Tongue (tissue), 3 donors: ENCODE measurements at places on chromosomes 13 and 19.

- DNase-seq = peak; percentile 33
These were observed 783.3 kb upstream of the ATXN8OS start for GRCh38 chr13:69324090-69324886.

GRCh38 chr19:50242581-50242980, 39.2 kb downstream of the MYH14 start:
- peak; percentile 53 for DNase-seq

- no peak for DNase-seq
These were observed 48.1 kb upstream of the SHKBP1 start for GRCh38 chr19:40528533-40529092.

GRCh38 chr19:35294328-35294727, 2.4 kb downstream of the MAG start:
- DNase-seq = no peak

DNA sequence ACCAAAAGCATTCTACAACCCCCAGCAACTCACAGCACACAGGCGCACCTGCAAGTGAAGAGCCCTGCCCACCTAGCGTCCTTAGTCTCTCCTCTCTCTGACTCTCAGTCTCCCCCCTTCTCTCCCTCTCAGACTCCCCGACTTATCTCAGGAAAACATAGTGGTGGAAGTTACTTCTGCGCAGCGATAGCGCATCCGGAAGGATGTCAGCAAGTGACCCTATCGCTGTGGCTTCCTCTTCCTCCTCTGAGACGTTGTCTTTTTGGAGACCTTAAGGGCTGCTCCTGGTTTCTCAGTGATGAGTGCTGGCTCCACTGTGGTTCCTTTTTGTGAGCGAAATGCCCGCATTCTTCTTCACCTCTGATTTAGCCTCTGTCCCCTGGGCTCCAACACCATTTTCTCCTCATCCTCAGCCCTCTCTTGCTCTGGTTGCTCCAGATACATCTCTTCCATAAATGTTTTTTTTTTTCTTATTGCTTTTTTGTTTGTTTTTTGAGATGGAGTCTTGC, 1.4 kb upstream of the YIF1B start:
- DNase-seq = no peak

DNA sequence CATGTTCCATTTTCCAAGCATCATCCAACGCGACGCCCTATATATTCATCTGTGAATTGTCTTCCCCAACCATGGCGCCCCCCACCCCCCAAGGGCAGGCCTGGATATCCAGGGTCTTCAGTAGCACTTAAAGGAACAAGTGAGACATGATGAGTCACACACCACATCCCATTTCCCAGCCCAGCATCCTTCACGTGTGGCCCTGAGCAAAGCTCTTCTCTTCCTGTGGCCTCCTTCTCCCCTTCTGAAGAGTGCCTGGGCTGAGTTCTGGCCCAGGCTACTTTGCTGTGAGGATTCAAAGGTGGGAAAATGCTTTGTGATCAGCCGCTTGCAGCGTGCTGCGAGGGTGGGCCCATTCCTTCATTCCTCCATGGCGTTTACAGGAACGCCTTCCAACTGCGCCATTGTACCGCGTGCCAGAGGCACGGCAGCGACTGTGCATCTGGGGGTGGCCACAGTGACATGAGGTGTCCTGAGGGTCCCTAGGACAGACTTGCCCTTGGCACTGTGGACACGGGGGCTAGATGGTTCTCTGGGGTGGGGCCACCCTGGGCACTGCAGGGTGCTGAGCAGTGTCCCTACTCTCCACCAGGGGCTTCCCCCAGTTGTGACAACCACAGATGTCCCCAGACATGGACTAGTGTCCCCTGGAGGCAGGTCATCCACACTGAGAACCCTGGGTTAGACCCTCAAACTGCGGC, 11.7 kb downstream of the PLIN4 start:
- no peak for DNase-seq

DNA sequence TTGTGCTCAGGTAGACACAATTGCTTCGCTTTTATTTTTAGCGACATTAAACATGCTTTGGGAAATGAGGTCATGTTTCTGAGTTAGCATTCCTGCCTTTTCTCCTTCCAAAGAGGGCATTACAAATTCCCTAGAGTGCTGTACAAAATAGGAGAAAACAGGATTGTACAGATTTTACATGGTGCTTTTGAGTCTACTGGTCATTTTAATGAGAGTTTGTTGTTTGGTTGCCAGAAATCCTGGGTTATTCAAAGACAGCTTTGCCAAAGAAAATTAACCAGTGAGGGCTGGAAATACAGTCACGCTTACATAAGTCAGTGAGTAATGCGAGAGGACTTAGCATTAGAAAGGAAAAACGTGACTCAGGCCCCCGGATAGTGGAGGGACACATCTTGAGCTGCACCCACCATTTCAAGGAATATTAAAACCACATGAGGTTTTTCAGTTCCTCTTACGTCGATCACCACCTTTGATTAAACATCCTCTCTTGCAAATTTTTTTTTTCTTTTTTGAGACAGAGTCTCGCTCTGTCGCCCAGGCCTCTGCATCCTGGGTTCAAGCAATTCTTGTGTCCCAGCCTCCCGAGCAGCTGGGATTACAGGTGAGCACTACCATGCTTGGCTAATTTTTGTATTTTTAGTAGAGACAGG, 55.4 kb downstream of the SACS start:
- DNase-seq = peak; percentile 91

DNA sequence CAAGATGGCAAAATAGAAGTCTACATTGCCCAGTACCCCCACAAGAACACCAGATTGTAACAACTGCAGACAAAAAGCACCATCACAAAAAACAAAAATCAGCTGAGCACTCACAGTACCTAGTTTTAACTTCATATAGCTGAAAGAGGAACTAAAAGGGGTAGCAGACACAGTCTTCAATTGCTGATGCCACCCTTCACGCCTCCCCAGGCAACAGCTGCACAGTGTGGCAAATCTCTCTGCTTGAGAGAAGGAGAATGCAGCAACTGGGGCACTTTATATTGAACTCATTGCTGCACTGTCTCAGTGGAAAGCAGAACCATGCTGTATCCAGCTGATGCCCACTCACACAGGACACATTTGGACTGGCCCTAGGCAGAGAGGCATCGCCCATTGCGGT, 2714.5 kb upstream of the PCDH20 start:
- peak; percentile 65 for DNase-seq

DNA sequence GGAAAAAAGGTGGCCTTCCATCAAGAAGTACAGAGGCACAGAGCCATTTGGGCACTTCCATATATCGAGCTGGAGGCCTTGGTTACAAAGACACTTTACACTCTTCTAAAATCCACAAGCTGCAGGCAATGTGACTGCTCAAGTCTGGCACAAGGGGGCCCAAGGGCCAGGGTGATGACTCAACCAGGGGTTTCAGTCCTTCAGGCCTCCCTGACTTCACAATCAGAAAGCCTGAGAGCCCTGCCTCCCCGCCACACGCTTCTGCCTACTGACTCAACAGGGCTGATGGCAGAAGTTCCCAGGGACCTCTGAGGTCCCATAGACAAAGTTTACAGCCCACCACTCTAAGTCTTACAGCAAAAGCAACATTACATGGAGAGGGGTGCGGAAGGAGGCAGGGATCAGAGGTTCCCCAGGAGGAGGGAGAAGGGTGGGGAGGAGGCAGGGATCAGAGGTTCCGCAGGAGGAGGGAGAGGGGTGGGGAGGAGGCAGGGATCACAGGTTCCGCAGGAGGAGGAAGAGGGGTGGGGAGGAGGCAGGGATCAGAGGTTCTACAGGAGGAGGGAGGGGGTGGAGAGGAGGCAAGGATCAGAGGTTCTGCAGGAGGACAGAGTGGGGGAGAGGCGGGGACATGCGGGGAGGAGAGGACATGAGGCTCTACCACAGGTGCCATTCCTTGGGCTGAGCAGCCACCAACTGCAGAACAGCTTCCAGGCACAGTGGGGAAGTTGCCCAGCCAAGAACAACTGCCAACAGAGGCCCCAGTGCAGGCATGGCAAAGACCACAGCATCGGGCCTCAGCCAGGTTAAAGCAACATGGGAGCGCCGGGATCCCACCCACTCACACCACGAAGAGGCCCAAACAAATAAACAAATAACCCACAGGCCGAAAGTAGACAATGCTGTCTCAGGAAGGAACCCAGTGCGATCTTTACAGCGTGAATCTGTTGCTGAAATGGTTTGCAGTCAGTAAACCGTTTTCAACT, 52.0 kb downstream of the SLC7A1 start:
- DNase-seq = no peak

- peak; percentile 88 for DNase-seq
These were observed 22.3 kb upstream of the MYDGF start for GRCh38 chr19:4692251-4693077.

DNA sequence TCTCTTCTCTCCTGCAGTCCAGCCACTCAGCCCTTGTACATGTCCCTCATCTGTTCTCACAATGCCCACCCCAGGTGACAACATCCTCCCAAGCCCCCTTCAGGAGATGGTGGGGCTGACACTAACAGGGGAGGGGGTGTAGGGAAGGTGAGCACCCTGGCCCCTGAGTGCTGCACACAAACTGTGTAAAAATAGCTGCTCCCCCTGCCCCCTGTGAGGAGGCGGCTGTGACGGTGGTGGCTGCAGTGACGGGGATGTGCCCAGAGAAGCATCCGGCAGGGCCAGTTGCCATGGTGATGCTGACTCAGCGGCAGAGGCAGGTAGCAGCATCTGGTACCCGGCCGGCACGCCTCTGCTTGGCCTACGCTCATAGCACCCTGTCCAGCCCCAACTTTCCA, 13.0 kb upstream of the JUND start:
- DNase-seq = no peak

DNA sequence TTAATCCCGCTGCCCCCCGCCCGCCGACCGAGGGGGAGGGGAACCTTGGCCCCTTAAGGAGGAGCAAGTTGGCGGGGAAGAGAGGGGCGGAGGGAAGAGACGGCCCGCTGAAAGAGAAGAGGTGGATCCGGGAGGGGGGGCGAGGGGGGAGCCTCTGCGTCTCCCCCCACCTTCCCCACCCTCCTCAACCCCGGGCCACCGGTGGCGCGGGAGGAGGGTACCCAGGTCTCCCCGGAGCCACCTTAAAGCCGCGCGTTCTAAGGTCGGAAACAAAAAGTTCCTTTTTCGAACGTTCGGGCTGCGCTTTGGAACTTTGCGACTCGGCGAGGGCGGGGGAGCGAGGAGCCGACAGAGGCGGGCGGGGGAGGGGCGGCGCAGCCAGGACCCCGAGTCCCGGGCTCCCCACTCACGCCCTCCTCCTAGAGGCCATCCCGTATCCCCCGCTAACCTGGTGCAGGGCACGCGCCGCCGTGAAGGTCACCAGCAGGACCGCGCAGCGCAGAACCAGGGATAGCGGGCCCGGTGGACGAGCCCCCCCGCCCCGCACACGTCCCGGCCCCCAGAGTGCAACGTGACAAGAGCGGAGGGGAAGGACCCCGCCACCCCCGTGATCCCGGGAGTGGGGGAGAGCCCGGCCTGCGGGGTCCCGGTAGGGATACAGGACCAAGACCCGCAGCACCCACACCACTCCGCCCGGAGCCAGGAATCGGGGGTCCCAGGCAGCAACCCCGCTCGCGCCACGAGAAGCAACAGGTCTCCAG, 659 bp downstream of the ERF start:
- peak; percentile 91 for DNase-seq

- no peak for DNase-seq
These were observed 9.9 kb upstream of the ACP7 start for GRCh38 chr19:39074205-39074692.

GRCh38 chr19:39405958-39406655, 540 bp upstream of the ZFP36 start:
- no peak for DNase-seq

DNA sequence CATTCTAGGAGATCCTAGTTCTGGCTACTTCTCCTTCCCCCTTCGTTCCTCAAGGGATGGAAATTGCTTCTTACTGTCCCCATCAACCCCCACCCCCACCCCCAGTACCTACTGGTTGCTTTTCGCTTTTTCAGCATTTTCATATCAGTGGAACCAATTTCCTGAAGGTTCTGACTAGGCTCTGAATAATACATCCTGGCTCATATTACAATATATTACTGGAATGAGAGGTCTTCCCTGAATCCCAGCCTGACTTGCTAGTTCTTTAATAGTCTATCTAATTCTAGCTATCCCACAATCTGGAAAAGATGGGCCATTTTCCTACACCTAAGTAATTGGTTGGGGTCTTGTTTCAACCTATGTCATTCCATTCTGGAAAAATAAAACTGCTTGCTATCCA, 207.4 kb downstream of the COG6 start:
- DNase-seq = no peak

GRCh38 chr13:75217949-75218348, 264.0 kb downstream of the TBC1D4 start:
- DNase-seq = peak; percentile 48

DNA sequence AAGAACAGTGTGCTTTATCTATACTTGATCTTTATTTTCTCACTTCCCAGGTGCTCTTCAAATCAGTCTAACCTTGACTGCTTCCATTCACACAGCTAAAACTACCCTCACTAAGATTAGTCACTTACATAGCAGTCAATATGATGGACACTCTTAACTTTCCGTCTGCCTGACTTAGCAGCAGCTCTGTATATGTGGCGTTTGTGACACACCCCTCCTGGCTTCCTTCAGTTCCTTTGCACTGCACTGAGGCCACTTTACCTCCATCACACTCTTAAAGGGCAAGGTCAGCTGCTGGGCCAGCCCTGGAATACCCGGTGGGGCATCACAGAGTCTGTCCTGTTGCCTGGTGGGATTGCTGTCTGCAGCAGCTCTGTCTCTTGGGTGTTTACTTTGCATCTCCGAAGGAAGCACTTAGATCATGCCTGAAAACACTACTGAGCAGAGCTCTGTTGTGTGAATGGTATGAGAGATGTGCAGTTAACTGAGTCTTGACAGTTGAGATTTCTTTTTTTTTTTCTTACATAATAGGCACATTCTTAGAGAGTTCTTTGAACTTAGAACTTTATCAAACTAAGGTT, 35.6 kb upstream of the IL17D start:
- DNase-seq = no peak

DNA sequence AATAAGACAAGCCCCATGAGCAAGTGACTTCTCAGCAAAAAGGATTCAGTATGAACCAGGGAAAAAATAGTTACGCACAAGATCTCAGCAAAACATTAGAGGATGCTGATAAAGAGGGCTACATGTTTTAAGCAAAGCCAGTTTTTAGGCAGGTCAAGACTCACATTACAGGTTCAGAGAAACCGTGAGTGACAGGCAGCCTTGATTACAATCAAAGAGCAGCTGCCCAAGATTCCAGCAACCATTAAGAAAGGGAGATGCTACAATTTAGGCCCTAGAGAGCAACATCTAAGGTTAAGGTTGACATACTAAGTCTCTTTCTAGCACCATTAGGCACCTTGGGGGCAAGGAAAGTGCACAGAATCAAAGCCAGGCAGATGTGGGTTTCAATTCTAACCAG, 2.8 kb upstream of the SLC7A1 start:
- no peak for DNase-seq

GRCh38 chr13:92390217-92390616, 836.4 kb upstream of the GPC6 start:
- DNase-seq = no peak

DNA sequence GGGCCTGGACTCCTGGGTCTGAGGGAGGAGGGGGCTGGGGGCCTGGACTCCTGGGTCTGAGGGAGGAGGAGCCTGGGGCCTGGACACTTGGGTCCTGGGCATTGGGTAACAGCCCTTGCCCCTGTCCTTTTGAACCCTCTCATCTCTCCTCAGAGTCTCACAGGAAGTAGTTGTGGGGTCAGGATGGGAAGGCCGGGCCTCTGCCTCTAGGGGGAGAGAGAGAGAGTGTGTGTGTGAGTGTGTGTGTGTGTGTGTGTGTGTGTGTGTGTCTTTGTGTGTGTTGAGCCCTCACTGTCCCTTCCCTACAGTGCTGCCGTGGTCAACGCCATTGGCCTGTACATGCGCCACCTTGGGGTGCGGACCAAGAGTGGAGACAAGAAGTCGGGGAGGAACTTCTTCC, 10.9 kb downstream of the ARHGEF1 start:
- no peak for DNase-seq

- DNase-seq = peak; percentile 58
These were observed 38.7 kb downstream of the NFIX start for GRCh38 chr19:13033819-13034611.
